ENCODE measurements at places on chromosomes 2 and 18. TPM values are rescaled to one million over a fixed set of nuclear protein-coding genes. Genes with fewer than 3 reads are reported as not detected.

Gene KLHL14
- total RNA-seq: 0.28 TPM

Gene FOXI3
- total RNA-seq: not detected

GRCh38 chr2:229849073-229849472 lies 72.7 kb downstream of the TRIP12 start:
- peak; percentile 41 for DNase-seq

GRCh38 chr2:44954889-44955592 lies 13.5 kb downstream of the SIX3 start:
- no peak for DNase-seq

DNA sequence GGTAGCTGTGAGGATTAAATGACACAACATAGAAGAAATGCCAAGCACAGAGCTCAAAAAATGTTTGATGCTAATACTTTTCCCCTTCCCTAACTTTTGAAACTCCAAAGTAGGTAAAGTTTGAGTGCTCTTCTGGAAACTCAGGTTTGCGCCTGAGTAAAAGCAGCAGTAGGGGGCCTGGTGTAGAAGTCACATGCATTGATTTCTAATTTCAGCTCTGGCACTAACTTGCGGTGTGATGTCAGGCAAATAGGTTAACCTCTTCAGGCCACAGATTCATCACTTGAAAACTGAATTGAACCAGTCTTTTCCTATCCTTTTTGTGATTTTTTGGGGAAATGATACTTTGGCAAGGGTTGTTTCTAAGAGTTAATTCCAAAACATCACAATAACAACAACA lies 27.2 kb downstream of the LHCGR start:
- no peak for DNase-seq

GRCh38 chr2:172085460-172086159 lies at the start of gene DLX1:
DLX1 (plus strand) TSS chr2:172085507; CDS start chr2:172085678, 171 bp downstream.
- no peak for DNase-seq

DNA sequence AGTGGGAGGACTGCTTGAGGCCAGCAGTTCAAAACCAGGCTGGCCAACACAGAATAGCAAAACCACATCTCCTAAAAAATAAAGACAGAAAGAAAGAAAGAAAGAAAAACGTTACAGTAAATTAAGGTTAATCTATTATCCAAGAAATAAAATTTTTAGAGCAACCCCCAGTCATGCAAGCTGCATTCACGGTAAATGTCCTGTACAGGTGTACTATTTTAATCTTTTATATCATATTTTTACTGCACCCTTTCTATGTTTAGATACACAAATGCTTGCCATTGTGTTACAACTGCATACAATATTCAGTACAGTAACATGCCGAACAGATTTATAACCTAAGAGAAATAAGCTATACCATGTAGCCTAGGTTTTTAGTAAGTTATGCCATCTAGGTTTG lies 6.0 kb downstream of the PDIA6 start:
- no peak for DNase-seq

DNA sequence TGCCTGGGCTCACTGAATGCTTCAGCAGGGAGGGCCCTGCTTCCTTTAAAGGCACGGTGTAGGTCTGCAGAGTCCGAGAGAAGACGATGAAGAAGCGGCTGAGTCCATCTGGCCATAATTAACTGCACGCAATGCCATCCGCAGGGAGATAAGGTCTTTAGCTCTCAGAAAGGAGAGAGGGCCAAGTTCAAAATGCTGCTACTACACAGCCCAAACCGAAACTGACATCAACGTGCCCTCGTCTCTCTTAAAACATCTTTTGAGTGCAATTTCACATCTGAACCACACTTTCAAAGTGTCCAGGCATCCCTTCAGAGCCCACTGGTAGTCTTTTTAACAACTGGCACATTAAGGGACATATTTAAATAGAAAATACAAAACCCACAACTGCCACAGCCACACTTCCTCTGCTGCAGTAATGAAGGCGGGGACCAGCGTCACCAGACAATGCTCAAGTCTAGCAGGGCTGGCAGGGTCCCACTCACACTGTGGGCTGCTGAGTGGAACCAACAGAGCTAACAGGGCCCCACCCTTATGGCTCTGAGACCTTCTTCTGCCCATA lies 35.8 kb downstream of the ST3GAL5 start:
- DNase-seq: peak; percentile 71

DNA sequence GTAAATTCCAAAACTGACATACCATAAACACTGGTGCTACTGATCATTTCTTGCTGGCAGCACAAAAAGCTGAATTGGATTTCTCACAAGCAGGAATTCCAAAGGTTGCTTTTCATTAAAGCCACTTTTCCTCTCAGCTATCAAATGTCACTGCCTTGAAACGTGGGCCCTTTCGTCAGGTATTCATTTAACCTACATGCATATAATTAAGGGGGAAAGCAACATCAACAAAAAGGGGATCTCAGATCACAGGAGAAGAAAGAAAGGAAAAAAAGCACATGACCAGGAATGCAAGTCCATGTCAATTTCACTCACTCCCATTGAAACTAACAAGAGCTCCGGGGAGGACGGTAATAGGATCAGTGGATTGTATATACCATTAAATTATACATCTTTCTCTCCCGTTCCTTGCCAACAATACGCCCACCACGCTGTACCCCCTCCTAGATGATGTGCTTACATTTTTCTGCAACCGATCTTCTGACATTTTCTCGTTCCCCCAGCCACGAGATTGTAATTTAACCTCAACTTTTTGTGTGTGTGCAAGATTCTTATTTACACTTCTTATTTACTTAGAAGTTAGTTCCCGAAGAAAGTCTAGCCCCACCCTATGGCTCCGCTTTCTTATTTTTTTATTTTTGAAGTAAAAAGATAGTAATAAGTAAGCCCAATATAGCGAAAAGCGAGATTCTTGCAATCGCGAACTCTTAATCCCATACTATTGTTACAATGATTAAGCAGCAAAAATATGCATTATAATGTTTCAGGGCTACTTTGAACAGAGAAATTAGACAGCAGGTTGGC lies 725 bp downstream of the FIGN start:
- DNase-seq: no peak
